T-helper 2 cell (primary cell): ENCODE measurements at places on chromosomes 2 and 18.

GRCh38 chr2:100270381-100271146 is 51.7 kb downstream of the LONRF2 start:
- DNase-seq: no peak

DNA sequence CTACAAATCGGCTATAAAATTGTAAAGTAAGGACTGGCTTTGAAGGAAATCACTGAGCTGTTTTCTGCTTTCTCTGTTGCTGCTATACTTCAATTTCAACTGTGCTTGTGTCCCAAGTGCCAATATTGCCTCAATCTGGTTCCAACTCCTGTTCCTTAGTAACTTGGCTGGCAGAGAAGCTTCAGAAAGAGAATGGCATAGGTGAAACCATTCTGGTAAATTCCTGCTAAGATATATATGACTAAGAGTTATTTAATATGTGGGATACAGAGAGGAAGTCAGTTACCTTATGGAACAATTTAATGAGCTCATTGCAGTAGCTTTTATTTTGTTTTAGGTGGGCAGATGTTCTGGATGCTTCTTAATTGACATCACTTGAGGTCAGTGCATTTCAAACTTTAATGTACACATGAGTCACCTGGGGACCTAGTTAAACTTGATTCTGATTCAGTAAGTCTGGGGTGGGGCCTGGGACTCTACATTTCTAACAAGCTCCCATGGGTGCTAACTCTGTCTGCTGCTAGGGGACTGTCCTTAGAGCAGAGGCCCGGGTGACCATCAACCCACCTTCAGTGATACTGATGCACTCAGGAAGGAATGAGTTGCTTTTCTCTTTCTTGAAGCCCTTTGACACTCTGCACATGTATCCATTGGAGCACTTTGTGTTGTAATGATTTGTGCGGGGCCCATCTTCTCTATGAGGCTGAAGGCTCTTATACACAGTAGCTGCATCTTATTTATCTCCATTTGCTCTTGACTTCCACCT is 47.6 kb downstream of the LIPG start:
- DNase-seq: no peak

DNA sequence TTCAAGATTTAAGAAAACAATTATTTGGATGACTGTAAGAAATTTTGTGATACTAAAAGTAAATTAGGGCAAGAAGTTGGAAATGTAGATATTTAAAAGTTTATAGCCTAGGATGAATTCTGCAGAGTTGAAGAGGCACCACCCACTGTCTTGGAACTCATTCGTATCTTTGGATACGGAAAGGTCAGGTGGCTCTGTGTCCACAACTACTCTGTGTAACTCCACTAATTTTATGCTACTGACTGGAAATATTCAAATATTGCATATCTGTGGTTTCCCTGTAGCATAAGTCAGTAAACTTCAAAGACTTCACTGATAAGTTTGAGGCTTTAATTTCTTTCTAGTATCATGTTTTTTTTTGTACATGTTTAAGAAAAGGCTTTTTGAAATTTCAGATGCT is 156.9 kb upstream of the RPRM start:
- DNase-seq: no peak

DNA sequence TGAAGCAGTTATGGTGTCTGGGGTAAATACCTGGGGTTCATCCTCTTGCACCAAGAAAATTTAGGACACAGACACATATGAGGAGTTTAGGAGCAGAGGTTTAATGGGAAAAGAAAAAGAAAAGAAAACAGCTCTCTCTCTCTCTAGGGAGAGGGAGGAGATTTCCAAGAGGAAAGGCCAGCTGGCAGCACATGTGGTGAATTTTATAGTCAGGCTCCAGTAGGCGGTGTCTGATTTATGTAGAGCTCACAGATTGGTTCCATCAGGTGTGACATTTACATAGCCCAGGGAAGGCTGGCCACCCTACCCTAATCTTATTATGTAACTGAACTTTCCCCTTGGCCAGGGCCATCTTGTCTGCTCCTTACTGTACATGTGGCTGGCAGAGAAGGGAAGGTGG is 297.5 kb upstream of the RGPD4 start:
- DNase-seq: no peak

GRCh38 chr2:177455187-177455586 is 62.6 kb downstream of the AGPS start:
- DNase-seq: no peak
